Putamen (tissue), 1 donor: ENCODE measurements at places on chromosomes 13 and 19.

DNA sequence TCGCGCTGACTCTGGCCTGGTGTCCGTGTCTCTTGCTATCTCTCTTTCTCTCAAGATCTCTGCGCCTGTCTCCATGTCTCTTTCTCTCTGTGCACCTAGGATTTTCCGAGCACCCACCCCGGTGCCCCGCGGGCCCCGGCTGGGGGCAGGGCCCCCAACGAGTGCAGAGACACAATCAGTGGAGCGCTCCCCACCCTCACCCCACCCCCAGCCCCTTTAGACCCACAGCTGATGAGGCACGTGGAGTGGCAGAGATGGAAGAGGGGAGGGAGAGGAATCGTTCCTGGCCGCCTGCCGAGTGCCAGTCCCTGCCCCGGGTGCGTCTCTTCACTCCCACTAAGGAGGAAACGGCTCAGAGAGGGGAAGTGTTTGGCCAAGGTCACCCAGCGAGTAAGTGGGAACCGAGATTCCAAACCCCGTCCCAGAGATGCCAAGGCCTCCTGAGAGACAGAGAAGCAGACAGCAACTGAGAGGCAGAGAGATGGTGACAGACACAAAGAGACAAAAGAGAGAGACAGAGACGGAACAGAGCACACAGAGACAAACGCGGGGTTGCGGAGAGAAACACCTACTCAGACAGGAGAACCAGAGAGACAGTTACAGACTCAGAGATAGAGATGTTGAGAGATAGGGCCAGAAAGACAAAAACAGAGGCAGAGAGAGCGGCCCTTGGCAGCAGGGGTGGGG, 626 bp upstream of the BCL3 start:
- DNase-seq, result no peak

- no peak for DNase-seq
These were observed 115.9 kb downstream of the ABCC4 start for GRCh38 chr13:95185311-95185710.

GRCh38 chr19:35040826-35041547, 534 bp upstream of the HPN start:
- peak; percentile 70 for DNase-seq

DNA sequence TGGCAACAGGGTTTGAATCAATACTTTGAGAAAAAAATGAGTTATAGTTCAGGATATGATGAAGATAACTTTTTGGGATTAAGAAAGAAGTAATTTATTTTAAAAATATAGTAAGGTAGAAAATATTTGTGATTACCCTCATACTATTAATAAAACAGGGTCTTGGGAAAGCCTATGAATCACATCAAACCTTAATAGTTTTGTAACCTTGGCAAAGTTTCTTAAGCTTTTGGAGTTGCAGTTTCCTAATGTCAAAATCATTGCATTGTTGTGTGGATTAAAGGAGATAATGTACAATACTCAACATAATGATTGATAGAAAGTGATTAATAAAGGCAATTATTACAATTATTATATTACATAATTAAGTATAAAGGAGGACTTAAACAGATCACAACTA, 149.0 kb downstream of the LMO7 start:
- DNase-seq, result no peak

- no peak for DNase-seq
These were observed 2.4 kb downstream of the TIMM13 start for GRCh38 chr19:2424686-2425621.

DNA sequence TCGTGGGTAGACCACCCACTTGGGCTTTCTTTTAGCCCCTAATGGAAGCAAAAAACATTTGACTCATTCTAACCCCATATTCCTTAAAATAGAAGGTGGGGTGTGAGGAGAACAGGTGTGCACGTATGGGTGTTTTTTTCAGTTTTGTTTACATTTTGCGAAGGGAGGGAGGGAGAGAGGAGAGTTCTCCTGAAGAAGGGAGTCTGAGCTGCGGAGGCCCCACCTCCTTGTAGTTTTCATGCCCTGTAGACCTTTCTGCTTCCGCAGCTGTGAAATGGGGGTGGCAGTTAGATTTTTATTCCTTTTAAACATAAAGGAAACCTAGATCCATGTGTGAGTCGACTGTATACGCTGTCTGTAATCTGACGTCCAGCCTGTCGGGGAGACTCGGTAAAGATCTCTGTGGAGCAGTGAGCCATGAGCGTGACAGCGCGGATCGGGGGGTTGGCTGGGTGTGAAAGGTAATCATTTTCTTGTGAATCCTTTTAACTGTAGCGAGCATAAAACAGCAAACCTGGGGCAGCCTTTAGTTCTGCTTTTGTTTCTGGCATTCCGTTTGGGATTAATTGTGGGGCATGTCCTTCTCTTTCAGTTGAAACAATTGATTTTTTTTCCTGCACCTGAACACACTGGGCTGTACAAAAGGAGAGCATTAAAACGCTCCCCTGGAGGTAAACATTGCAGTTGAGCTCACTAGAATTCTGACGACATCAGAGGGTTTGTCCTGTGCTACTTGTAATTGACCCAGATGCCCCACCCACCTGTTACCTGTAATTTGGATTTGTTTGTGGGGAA, 2.3 kb downstream of the UPF1 start:
- DNase-seq, result no peak

DNA sequence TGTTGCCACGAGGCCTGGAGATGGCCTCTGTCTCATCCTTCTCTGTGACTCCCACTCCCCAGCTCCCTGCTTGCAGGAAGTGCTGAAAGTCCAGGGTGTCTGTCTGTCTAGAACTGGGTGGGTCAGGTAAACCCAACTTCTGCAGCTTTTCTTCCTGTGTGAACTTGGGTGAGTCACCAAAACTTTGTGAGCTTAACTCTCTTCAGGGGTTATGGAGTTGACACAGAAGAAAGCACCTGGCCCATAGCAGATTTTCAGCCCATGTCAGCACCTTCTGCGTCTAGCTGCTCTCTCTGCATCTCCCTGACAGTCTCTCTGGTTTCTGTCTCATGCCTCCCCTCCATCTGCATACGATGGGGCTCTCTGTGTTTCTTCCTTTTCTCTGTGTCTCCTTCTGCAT, 4.2 kb upstream of the CACNG7 start:
- DNase-seq, result no peak

- DNase-seq, result no peak
These were observed 20.7 kb downstream of the GAS6 start for GRCh38 chr13:113843063-113843654.

GRCh38 chr19:39531834-39532232, 819 bp downstream of the EID2B start:
- no peak for DNase-seq

DNA sequence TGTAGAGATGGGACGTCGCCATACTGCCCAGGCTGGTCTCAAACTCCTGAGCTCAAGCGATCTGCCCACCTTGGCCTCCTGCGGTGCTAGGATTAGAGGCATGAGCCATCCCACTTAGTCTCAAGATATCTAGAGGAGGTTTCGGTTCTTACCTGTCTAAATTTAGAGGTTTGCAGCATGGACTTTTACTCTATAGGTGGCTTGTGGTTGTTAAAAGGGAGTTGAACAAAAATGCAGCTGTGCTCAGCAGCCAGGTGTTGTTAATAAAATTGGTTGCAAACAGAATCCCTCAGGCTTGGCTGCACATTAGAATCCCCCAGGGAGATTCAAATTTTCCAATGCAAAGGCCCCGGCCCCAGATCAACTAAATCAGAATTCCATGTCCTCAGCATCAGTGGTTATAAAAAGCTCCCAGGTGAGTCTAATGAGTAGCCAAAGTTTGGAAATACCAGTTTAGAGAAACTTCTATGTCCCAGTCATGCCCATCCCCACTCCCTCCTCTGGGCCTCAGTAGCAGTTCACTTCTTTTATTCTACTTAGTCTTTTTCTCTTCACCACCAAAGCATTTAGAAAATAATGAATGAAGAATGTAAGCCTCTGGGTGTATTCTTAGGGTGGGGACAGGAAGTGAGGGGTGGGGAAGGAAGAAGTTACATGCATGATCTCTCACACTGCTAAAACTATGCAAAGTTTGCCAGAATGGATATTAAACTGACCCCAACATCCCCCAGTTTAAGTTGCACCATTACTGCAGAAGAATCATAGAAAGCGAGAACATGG, 471.0 kb downstream of the COG6 start:
- no peak for DNase-seq
